IPS DF 6.9 (cell line): ENCODE measurements at places on chromosomes 4 and X.

DNA sequence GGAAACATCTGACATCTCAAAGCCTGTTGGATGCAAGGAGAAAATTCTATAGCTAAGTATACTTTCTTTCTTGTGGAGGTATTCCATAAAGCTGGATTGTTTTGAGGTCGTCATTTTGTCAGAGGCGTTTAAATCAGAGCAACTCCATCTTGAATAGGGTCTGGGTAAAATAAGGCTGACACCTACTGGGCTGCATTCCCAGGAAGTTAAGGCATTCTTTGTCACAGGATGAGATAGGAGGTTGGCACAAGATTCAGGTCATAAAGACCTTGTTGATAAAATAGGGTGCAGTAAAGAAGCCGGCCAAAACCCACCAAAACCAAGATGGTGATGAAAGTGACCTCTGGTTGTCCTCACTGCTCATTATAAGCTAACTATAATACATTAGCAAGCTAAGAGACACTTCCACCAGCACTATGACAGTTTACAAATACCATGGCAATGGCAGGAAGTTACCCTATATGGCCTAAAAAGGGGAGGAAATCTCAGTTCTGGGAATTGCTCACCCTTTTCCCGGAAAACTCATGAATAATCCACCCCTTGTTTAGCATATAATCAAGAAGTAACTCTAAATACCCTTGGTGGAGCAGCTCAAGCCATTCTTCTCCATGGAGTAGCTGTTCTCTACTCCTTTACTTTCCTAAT lies 11.9 kb downstream of the HSD17B13 start:
- DNase-seq: no peak

DNA sequence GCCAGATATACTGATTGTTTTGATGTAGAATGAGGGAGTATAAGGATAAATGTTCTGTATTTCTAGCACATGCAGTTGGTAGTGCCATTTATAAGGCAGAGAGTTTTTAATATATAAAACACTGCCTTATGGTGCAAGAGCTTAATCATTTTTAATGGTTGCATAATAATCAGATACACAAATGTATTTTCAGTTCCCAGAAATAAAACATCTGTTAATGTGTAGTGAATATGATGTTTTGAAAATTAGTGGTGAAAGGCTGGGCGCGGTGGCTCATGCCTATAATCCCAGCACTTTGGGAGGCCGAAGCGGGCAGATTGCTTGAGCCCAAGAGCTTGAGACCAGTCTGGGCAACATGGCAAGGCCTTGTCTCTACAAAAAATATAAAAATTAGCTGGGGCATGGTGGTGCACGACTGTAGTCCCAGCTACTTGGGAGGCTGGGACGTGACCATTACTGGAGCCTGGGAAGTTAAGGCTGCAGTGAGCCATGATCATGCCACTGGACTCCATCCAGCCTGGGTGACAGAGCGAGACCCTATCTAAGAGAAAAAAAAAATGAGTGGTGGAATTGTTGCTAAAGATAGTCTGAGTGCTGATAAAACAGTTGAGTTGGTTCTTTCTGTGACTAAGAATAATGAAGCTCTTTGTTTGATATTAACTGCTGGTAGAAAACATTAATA lies 29.3 kb downstream of the CLCN3 start:
- no peak for DNase-seq

DNA sequence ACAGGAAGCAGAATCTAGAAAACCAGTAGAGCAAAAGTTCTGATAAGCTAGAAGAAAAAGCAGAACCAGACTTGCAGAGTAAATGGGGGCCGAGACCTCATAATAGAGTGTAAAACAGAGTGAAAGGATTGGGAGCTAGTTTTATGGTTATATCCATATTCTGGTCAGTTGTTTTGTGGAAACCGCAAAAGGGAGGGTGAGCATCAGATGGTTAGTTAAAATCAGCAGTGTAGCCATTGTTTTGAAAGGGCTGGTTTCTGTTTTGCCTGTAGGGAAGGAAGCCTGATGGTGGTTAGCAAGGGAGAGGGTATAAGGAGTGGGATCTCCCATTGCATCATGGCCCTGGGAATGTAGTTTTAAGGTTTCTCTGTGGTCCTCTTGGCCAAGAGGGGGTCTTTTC lies 17.2 kb upstream of the CCNI start:
- DNase-seq: no peak

DNA sequence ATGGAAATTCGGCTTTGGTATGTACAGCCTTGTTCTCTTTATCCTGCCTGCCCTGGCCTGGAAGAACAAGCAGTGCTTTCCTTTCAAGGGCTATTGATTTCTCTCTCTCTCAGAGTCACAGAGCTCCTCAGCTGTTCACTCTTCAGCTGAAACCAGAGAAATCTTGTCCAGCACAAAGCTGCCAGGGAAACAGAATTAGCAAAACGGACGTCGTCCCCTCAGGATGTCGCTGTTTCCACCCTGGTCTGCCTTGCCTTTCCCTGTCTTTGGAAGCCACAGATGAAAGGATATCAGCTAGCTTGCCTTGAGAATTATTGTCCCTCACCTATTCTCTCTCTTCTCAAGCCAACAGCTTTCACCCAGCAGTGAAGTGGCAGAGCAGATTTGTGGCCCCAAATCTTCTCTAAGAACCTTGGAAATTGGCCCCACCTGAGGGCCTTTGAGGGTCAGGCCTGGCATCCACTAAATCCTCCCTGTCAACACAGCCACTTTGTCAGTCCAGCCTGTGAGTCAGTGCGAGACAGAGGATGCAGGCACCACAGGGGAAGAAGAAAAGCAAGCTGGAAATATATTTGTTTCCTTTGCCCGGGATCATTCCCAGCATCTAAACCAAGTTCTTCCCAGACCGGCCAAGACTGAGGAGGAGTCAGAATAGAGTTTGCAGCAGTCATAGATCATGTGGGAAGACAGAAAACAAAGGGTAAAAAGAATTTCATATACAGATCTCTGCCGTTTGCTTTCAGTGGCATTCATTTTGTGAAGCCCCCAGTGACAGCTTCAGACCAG lies 63.8 kb upstream of the MTM1 start:
- no peak for DNase-seq

DNA sequence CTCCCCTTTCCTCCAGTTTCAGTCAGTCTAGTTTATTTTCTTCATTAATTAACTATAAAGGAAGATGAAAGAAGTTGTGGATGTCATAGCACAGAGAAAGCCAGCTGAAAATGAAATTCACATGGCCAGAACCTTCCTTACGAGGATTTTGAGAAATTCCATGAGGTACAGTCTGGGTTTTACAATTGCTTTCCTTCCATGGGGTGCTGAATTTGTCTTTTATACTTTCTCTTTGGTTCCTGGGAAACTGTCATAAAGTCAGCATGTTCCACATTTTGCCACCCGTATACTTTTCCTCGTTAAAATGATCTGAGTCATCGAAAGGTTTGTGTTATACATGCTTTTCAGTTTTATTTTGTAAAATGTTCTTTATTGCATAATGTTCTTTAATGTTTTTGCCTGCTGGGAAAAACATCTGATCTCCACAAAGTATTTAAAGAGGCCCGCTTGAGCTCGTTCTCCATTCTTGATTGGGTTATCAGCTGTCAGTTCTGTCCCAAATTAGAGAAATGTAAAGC lies 78.1 kb upstream of the CLDN34 start:
- DNase-seq: no peak

DNA sequence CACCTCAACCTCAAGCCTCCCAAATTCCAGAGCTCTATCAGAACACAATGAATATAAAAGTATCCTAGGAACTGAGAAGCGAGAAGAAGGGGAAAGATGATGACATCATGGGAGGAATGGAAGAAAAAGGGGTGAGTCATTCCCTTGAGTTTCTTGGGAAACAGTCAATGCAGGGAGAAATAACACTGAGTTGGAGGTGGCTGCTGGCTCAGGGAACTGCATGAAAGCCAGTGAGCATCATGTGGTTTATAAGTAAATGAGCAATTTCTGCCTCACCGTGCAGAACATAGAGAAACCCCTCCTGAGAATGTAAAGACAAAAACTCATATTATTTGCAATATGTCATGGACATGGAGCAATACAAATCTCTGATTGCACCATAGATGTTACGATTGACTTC lies 73.3 kb downstream of the SHOX start:
- no peak for DNase-seq

DNA sequence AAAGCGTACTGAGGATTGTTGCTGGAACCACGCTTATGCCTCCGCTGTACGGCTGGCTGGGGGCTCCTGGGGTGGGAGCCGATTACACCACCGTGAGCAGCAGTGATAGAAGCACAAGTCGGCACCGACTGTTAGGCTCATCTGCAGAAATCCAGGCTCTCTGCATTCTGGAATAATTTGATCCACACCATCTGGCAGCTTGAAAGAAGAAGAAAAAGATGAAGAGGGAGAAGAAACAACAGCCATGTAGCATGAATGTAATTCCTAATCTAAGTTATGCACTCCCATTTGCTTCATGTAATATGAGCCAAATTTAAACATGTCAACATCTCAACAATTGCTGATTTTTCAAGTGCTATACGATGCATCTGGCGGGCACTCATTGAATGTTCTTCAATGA lies 84.6 kb upstream of the DHX15 start:
- no peak for DNase-seq

- no peak for DNase-seq
Observed at GRCh38 chr4:153450544-153450917, 15.6 kb upstream of the TMEM131L start.

- DNase-seq: no peak
Observed at GRCh38 chr4:150173432-150173861, 95.2 kb downstream of the DCLK2 start.

DNA sequence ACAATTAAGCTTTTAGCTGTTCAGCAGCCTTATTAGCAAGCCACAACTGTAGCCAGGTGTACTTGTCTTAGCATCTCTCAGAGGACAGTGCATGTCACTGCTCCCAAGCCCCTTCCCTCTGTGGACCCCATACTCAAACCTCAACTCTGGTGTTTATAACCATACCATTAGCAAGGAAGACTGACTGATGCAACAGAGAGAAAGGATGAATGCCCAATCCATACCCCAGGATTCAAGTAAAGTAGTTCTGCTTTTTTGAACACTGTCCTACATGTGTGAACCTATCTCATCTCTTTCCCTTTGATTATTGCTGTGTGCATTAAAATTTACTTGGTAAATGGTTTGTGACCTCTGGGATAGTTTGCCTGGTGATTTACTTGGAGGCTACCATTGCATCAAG lies 22.8 kb upstream of the CYBB start:
- DNase-seq: no peak

GRCh38 chr4:168449719-168450452 lies 30.4 kb downstream of the DDX60L start:
- no peak for DNase-seq

DNA sequence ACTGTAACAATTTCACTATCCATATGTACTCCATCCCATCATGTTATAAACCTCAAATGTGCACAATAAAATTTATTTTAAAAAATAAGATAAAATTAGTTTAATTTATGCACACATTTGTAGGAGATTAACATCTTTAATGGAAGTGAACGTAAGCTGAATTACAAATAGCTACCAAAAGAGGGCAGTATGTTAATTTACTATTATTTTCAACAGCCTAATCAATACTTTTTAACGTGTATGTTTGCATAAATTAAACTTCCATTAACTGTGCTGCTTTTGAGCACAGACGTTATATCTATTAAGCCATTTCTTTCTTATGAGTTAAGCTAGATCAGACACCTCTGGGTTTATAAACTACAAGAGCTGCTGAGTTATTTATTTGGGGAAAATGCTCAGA lies 56.5 kb upstream of the PHKA2 start:
- no peak for DNase-seq

DNA sequence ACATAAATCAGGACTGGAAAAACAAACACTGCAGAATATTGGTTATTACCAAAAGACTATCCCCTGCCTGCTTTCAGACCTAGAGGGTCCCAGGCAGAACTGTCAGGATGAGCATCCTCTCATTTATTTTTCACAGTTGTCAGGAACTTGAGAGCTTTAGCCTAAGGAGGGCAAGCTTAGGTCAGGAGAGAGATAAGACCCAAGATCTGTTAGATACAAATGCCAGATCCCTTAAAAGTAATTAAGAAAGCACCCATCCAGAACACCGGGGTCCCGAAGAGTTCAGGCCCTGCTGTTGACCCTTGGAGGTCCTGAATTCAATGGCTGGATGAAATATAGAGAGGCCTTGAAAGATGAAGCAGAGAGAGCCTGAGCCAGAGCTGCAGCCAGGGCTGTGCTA lies 5.9 kb upstream of the MAGEB3 start:
- no peak for DNase-seq

DNA sequence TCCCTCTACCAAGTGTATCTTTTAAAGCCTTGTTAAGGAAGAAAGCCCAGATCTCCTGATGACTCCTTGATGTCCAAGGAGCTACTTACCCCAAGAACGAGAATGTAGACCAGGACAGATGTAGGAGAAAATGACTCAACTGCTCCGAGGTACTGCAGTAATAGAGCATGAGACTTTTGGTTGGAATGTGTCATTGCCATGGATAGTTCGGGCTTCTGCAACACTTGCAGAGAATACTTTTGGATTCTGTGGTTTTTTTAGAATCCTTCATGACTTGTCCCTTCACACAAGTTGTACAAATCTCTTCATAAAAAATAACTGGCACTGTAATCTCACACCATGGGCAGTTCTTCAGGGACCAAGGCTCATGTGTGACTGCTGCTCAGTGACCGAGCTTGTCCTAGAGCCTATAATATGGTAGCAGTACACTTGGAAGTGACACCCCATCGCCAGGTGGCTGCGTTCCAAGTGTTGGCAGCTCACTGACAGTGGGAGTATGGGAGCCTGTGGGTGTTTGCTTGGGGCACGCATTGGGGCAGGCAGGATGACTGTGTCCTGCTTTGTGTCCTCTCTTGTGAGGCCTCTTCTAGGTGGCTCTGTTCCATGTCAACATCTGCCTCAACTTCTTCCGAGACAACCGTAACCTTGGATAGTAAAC lies 87.9 kb upstream of the WDR1 start:
- no peak for DNase-seq

DNA sequence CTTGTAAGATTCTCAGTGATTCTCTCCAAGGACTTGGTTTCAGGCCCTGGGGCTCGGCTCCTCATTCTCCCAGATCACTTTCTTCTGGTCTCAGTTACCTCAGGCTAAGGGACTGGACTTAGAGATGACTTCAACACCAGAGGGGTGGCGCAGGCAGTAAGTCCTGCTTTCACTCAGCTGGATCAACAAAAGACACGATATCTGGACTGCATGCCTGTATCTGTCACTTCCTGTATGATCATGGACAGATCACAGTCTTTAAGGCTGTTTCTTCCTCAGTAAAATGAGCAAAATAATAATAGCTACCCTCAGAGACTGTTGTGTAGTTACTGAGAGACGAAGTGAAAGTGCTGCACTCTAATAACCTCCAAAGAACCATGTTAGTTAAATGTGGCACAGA lies 19.5 kb upstream of the CXCR3 start:
- DNase-seq: no peak

DNA sequence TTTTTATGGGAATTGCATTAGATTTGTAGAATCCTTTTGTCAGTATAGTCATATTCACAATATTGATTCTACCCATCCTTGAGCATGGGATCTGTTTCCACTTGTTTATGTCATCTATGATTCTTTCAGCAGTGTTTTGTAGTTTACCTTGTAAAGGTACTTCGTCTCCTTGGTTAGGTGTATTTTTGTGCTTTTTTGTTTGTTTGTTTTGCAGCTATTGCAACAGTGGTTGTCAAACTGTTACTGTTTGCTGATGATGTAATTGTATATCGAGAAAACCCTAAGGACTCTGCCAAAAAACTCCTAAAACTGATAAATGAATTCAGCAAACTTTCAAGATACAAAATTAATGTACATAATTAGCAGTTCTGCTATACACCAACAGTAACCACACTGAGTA lies 127.9 kb upstream of the AR start:
- no peak for DNase-seq
